ENCODE measurements at places on chromosomes 6 and 20. TPM values are rescaled to one million over a fixed set of nuclear protein-coding genes. Genes with fewer than 3 reads are reported as not detected.

ZBP1 gene
- 0.84 TPM for total RNA-seq

OPRM1 gene
- not detected for total RNA-seq

CST8 gene
- total RNA-seq, result not detected

PTCRA gene
- 0.72 TPM for total RNA-seq

TLDC2 gene
- total RNA-seq, result 0.63 TPM

PTPRT gene
- total RNA-seq, result 2.2 TPM

ERVFRD-1 gene
- not detected for total RNA-seq

LPA gene
- 0.24 TPM for total RNA-seq

GNAS-AS1 gene
- not detected for total RNA-seq

ZSWIM3 gene
- total RNA-seq, result 5.0 TPM

GABRR2 gene
- total RNA-seq, result 1.3 TPM
